Glutamatergic neuron (in vitro differentiated cells): ENCODE measurements at places on chromosomes 2 and 18. TPM values are rescaled to one million over a fixed set of nuclear protein-coding genes. Genes with fewer than 3 reads are reported as not detected.

Gene SP9
- not detected for total RNA-seq

Gene UCN
- 1.9 TPM for total RNA-seq

Gene IL36RN
- total RNA-seq, result not detected

Gene SLC14A1
- total RNA-seq, result not detected

Gene EML4
- total RNA-seq, result 50.8 TPM
